Heart right ventricle (tissue), 16 donors: ENCODE measurements at places on chromosomes 1 and 21. TPM values are rescaled to one million over a fixed set of nuclear protein-coding genes. Genes with fewer than 3 reads are reported as not detected.
A peak's percentile ranks its signal among the peaks of the same experiment; 100 is the strongest.

RAP1A gene
- 102 TPM for total RNA-seq

DNA sequence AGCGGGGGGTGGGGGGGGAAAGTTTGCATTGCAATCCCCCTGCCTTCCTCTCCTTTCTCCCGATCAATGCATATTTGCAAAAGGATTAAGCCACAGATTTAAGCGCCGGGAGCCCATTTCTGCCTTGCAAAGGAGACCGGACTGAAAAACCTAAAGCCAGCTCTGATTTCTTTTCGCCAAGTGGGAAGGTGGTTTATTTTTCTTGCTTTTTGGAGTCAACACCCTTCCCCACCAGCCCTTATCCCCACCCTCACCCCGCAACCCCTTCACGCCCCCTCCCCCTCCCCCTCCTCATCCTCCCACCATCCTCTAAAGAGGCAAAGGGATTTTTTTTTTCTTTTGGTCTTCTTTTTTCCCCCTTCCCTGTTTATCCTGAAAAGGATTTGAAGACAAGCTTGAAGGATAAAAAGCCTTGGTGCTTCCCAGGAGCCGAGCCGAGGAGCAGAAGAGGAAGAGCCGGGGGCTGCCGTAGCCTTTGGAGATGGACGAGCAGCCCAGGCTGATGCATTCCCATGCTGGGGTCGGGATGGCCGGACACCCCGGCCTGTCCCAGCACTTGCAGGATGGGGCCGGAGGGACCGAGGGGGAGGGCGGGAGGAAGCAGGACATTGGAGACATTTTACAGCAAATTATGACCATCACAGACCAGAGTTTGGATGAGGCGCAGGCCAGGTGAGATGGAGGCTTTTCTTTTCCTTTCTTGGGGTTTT is 513 bp downstream of the PBX1 start:
- DNase-seq = peak; percentile 31

GRCh38 chr1:26744075-26744959 is 43.4 kb upstream of the PIGV start:
- peak; percentile 92 for DNase-seq

GRCh38 chr1:166418344-166418933 is 251.6 kb upstream of the FAM78B start:
- DNase-seq = no peak

DNA sequence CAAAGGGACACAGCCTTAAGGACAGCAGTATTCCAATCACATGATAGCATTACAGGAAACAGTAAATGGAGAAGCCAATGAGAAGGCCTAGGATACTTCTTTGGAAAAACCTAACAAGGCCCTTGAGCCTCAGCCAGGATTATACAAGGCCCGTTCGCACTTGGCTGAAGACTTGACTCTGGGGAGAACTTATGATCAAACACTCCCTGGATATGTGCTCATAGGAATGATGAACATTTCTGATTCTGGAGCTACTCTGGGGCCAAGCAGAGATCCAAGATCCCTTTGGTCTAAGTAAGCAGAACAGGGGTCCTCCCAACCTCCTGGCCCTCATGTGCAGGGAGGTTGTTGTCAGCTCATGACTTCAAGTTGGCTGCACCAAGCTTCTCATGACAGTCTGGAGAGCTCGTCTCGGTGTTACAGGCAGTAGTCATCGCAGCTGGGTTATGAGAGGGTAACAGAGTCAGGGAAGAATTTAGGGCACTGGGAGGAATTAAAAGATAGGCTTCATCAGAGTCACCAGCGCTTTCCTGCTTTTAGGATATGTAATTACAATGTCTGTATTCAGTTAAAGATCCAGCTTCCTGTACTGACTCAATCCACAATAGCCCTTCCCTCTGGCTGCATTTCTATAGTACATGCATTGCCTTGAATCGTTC is 92.5 kb upstream of the IRF2BP2 start:
- peak; percentile 72 for DNase-seq

GRCh38 chr1:111234866-111235265 is 7.4 kb downstream of the CHI3L2 start:
- no peak for DNase-seq

HS2ST1 gene
- 13.2 TPM for total RNA-seq

DNA sequence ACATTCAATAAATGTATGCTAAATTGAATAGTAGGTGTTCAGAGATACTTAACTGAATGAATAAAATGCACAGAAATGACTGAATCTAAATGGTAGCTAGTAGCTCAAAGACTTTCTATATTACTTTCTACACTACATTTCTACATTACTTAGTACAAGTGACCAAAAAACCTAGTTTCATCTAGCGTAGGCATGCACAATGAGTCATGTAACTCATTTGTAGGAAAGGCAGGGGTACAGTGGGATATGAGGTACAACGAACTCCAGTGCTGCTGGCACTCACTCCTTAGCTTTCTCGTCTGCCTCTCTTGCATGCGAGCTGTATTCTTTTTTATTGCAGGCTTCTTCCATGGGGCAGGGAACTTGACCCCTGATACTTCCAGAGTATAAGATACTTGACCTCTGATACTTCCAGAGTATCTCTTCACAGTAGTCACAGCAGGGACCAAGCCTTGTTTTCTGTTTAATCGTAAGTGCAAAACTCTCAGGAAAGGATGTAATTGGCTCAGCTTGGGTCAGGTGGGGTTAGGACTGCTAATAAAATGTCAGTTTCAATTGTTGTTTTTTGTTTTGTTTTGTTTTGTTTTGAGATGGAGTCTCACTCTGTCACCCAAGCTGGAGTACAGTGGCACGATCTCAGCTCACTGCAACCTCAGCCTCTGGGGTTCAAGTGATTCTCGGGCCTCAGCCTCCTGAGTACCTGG is 4.9 kb upstream of the ATP2B4 start:
- DNase-seq = no peak

DNA sequence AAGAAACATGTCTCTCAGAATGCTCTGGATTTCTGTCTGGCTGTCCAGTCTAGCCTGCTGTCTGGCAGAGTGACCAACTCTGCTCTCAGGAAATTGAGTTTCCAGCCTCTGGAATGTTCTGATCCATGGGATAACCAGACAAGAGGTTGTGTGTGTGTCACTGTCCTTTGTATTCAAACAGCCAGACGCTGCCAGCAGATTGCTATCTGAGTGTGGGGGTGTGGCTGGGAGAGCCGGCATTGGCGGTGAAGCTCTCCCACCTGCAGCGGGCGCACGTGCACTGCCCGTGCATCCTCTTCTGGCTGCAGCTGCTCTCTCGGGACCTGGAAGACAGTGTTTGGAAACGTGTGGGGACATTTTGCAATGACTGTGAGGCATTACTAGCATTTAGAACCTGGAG is 26.1 kb downstream of the PKP1 start:
- peak; percentile 78 for DNase-seq

- no peak for DNase-seq
These were observed 101.0 kb upstream of the CASZ1 start for GRCh38 chr1:10897321-10897980.

DNA sequence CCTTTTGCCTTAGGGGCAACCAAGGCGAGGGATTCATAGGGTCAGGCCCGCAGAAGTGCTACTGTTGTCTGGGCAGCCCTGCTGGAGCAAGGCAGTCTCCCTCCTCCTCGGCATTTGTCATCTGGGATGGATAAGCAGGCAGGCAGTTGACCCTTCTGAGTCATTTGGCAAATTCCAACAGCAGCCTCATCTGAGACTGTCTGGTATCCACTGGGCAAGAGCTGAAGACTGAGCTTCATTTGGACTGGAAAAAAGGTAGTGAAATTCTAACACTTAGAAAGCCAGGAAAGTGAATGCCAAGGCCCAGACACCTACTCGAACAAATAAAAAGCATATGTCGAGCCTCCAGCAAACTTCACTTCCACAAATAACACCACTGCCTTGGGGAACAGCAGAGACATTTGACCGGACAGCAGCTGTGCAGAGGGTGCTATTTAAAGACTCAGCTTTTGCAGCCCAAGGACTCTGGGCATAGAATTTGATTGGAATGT is 4.0 kb upstream of the ZBTB40 start:
- no peak for DNase-seq

TOR1AIP1 gene
- total RNA-seq = 47.9 TPM

DNA sequence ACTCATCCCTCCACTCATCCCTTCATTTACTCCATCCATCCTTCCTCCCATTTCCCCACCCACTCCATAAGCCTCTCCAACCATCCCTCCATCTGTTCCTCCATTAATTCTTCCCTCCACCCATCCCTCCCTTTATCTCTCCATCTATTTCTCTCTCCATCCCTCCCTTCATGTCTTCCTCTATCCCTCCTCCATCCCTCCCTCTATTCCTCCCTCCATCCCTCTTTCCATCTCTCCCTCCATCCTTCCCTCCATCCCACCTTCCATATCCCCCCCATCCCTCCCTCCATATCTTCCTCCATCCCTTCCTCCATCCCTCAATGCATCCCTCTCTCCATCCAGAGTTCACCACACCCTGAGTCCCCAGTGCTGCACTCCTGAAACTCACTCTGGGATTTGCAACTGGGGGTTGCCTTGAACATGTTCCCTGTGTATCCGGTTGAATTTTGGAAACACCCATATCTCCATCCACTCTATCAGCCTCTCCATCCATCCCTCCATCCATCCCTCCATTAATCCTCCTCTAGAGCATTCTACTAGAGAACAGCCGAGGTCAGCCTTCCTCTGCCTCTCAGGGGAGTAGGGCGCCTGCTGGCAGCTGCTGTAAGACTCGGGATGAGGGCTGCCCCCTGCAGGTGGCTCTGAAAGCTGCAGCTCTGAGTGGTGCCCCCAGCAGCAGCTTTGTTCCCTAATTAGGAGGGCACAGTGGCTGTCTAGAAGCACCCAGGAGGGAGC is 39.4 kb downstream of the ABCG1 start:
- peak; percentile 80 for DNase-seq
